HCT116 (cell line): ENCODE measurements at places on chromosomes 16 and 17. TPM values are rescaled to one million over a fixed set of nuclear protein-coding genes. Genes with fewer than 3 reads are reported as not detected.

Gene ICAM2
- 0.61 TPM for total RNA-seq

Gene GNPTG
- total RNA-seq, result 35.2 TPM

Gene PYY
- 0.52 TPM for total RNA-seq

Gene COG1
- 44.6 TPM for total RNA-seq

- DNase-seq, result no peak
These were observed 762 bp downstream of the PYCARD start for GRCh38 chr16:31201582-31202413.

DNA sequence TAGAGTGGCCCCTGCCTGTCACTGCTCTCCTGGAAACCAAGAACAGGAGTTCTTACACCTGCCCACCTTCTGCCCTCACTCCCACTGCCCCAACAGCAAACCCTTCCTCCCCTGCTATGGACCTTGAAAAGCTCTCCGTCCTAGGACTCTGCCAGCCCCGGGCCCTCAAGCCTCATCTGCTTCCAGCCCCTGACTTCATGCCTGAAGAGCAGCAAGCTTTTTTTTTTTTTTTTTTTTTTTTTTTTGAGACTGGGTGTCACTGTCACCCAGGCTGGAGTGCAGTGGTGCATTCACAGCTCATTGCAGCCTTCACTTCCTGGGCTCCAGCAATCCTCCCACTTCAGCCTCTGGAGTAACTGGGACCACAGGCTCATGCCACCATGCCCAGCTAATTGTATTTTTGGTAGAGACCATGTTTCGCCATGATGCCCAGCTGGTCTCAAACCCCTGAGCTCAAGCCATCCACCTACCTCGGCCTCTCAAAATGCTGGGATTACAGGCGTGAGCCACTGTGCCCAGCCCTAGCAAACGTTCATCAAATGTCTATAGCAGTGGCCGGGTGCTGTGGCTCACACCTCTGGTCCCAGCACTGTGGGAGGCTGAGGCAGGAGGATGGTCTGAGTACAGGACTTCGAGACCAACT, 16.9 kb downstream of the CARHSP1 start:
- no peak for DNase-seq
